ENCODE measurements at places on chromosomes 16 and 17.

DNA sequence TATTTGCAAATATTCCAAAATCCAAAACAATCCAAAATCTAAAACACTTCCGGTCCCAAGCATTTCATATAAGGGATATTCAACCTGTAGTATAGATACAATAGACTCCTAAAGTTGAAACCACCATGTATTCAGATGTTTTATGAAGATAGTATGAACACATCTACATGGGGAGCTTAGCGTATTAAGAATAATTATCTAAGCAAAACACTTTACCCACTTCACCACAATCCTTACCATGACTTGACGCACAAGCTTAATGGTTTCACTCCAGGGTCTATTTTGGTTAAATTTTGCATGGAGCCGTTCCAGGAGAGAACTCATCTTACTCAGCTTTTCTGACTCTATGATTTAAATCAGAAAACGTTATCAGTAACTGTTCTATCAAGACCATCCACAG, 3.5 kb downstream of the MED1 start:
- DNase-seq, result no peak

- no peak for DNase-seq
Observed at GRCh38 chr17:13557077-13557476, 44.7 kb downstream of the HS3ST3A1 start.

GRCh38 chr16:84843149-84844048, 23.6 kb downstream of the CRISPLD2 start:
- DNase-seq, result no peak

DNA sequence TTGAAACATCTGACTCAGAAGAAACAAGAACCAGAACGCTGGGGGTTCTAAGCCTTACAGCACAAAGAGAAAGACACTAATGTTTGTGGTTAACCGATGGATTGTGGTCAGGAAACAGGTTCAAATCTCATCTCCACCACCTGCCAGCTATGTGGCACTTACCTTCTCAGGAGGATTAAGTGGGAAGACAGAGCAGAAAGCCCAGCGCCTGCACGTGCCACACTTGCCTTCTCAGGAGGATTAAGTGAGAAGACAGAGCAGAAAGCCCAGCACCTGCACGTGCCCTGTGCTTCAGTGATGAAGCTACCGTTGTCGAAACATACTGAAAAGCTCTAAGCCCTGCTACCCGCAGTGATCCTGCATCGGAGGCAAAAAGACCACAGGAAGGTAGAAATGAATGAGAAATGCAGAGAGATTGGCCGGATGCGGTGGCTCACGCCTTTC, 90.6 kb downstream of the NXN start:
- peak; percentile 63 for DNase-seq

DNA sequence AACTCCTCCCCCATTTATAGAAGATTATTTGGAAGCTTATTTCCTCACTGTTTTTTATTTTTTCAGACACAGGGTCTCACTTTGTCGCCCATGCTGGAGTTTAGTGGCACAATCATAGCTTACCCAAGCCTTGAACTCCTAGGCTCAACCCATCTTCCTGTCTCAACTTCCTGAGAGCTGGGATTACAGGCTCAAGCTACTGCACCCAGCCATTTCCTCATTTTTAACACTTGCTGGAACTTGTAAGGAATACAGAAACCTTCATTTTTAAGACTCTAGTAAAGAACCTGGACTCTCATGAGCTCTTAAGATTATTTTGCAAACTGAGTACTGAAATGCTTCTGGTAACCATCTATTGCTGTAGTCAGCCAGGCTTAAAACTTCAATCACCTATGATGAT, 29.9 kb downstream of the KANSL1 start:
- DNase-seq, result no peak

DNA sequence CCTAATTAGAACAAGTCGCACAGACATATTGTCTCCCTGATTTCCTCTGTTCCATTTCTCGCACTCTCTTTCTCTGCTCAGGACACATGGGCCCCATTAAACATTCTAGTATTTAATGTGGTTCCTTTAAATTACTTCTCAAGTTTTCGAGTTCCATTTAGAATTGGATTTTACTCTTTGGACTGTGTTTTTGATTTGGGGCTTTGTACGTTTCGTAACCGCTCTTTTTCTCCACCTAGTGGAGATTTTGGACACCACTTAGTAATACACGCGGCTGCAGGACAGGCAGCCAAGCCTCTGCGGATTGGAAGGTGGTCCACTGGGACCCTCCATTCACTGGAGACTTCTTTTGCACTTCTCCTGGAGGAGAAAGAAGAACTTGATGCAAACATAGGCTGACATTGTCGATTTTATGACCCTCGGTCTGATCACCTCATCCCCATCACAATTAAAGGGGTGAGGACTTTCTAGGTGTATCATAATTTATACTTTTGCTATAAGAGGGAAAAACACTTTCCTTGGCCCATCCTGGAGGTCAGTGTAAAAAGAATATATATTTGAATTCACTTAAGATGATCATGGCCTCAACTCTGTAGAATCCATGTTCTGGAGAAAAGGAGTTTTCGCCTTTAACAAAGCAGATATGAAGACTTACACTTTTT, 85.7 kb downstream of the NOG start:
- DNase-seq, result no peak

DNA sequence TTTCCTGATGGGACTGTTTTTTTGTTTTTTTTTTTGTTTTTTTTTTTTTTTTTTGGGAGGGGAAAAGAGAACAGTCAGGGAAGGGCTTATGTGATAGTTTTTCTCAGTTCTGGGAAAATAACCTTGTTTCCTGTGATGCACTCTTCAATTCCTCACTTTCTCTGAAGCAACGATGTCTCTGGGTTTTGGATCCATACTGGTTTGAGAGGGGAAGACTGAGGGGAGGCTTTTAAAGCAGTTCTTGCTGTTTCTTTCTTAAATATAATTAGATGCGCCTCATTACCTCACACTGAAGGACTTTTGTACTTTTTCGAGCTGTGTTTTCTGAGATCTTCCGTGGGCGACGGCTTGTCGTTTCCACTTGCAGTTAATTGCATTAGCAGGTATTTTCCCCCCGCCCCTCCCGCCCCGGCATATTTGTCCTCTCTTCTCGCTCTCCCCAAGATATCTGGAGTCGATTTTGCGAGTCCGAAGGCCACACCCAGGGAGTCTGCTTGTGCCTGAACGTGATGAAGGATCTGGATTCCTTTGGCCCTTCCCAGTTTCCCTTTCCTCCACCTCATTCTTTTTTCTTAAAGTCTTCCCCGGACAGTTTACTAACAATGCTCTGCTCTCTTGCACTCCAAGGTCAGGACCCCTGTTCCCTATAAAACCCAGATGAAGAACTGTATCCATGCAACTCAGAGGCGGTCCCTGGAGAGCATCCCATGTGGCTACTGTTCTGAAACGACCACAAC, 125.2 kb upstream of the ZFHX3 start:
- DNase-seq, result no peak

- no peak for DNase-seq
Observed at GRCh38 chr17:45357364-45357997, 40.7 kb upstream of the MAP3K14 start.

DNA sequence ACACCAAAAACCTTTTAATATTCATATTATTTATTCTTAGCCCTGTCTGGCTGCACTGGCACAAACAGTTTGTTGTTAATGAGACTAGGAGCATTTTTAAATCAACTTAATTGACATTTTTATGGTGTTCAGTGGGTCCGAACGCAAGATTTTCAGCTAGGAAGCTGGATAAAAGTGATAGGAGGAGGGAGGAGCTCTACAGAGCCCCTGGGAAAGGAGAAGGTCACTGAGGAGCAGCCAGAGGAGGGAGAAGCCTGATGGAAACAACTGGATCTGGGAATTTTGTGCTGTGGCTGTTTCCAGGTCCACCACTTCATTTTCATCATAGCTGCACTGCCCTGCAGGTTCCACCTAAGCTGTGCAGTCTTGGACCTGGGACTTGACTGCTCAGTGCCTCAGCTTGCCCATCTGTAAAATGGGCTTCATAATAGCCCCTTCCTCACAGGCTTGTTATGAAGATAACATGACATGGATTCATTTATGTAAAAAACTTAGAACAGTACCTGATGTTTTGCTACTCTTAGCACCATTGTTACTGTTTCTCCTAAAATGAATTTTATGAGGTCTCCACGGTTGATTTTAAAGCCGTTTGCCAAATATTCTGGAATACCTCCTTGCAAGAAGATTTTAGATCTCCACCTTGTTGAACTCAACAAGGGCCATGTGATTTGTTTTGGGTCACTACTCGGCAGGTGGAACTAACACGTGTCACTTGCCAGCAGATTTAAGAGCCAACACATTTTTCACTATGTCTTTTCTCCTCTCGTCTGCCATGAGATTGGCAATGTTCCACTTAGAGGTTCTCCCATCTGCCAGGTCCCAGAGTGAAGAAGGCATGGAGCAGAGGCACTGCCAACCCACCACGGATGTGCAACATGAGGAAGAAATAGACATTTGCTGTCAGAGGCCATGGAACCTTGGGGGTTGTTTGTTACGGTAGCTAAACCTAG, 18.7 kb upstream of the GRIN2A start:
- no peak for DNase-seq

DNA sequence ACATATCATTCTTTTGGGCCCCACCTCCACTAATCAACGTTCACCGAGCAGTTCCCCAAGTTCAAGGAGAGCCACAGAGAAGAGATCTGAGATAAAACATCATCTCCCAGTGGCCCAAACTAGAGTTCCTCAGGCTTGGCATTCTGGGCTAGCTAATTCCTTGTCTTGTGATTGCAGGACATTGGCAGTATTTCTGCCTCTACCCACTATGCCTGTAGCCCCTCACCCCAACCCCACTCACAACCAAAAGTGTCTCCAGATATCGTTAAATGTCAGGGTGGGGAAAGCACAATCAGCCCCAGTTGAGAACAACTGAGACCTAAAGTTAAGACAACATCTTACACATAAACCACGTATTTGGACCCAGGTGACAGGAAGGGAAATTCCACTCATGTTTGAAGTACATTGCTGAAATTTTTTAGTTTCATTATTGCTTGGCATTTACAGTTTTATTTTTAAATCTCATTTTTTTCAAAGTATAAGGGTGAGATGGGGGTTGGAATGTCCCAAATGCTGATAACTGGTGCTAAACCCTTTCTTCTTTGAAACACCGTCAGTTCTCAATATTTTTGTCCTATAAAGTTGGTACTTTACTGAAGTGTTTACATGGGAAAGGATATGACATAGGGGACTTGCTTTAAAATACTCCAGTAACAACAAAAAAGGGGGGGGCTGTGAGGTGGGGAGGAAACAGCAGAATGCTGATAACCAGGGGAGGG, 13.6 kb downstream of the ZC3H7A start:
- no peak for DNase-seq

DNA sequence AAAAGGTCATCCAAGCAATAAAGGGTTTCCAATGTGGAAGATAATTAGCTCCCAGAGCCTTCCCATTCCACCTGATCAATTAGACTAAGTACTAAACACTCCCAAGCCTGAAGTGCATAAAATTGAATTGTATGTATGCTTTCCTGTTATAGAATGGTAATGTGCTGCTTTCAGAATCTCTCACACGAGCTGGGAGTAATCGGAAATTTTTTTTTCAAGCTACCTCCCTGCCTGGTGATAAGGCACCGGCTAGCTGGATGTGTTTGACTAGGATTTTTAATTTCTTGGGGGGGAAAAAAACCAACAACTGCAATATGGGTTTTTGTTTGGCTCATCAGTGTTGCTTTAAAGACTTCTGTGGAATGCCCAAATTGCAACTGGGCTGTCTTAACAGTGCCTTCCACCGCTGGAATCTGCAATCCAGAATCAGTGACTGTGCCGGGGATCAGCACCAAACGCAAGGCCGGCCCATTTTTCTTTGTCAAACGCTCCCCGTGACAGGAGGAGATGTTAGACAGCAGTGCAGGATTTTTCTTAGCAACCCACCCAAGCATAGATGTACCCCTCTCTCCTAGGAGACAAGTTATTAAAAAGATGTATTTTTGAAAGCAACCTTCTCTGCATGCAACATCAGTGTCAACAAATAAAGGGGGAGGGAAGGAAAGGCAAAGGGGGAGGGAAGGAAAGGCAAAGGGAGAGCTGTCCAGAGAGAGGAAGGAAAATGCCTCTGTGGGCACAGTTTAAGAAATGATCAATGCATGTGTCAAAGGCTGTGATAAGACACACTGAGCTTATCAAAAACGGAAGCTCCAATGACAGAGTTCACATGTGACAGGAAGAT, 387.2 kb downstream of the NPIPA8 start:
- DNase-seq, result no peak

DNA sequence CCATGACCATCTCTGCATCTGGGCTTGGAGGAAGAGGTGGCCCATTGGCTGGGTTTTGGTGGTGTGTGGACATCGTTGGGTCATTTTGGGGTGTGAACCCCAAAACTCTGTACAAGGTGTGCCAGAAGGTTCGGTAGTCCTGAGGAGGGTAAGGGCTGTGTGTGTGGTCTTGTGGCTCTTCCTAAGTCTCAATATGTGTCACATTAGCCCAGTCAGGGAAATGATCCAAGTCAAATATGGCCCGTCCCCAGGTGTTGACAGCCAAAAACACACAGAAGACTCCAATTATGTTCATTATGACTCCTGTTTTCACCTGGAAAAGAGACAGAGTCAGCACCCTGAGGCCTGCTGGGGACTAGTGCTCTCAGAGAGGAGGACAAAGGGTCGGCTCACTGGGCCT, 27.1 kb downstream of the SLC13A5 start:
- DNase-seq, result no peak

DNA sequence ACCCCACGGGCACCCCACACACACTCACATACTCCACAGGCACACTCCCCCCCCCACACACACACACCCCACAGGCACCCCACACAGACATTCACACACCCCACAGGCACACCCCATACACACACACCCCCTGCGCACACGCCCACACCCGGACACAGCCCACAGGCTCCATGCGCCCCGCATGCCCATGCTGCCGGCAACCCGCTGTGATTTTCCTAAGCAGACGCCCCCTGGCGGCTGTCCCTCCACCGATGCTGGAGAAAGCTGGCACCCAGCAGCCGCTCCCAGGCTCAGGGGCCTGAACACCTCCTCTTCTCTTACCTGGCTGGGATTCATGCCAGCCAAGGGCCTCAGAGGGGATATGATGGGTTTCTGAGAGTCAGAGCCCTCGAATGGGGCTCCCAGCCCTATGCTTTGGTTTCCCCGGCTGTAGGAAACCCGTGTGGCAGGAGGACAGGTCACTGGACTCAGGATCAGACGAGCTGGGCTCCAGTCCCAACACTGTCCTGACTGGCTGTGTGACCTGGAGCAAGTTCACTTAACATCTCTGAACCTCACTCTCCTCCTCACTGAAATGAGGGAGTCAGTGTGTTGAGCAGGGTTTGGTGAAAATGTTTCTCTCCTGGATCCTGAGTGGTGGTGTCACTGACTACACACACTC, 19.6 kb upstream of the TNFRSF13B start:
- peak; percentile 18 for DNase-seq

- DNase-seq, result no peak
Observed at GRCh38 chr17:74150428-74151025, 53.0 kb upstream of the RPL38 start.

- peak; percentile 88 for DNase-seq
Observed at GRCh38 chr17:78925234-78925633, at the start of gene TIMP2. TSS of gene TIMP2 (minus strand) at chr17:78925387. CDS start at chr17:78925088, 299 bp downstream.

- no peak for DNase-seq
Observed at GRCh38 chr17:59853168-59853918, 39.4 kb downstream of the TUBD1 start.

DNA sequence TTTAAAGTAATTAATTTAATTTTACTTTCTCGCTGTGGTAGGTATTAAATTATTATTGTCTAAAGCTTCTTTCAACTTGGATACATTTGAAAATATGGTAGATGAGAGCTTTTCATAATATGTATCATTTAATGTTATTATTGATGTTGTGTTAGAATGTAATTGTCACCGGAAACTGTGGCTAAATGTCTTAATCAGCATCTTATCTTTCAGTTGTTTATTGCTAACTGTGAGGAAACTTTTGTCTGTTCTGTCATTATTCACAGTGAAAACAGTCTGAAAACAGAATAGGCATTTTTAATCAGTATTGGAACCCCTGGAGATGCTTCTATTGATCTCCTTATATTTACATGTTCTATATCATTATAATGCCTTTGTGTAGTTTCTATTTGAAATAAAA, 120.7 kb downstream of the STXBP4 start:
- DNase-seq, result no peak

Data from NCI-H2107 (cell line).